ENCODE measurements at places on chromosomes 6 and 20.

- DNase-seq = no peak
Measured at GRCh38 chr6:141587482-141588266, 545.1 kb upstream of the GJE1 start.

DNA sequence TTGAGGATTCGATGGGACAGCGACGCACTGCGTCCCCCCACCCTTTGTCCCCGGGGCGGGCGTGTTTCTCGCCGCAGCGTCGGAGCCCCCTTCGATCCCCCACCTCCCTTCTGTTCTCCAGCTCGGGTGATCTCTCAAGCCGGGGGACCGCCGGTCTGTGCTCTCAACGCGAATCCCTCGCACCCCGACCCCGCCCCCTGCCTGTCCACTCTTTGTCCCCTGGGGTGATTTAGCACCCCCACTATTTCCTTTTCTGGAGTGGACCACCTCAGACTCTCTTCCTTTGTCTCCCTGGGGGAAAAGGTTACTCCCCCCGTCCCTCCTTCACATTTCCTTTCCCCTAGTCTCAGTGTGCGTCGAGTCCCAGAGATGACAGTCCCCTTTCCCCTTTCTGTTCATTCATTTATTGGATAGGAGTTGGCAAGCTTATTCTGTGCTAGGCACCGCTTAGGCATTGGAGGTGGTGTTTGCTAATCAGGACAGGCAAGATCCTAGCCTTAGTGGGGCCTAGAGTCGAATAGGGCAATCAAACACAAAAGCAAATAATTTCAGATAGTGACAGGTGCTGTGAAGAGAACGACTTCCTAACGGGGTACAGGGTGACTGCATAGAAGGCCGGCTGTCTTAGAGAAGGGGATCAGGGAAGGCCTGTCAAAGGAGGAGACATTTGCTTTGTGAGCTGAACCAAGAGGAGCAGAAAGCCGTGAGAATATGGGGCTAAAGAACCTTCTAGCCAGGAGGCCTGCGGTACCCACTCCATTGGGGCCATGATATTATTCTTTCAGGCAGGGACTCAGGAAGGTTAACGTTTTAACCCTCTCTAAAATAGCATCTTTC, 741 bp downstream of the PTPN1 start:
- no peak for DNase-seq

DNA sequence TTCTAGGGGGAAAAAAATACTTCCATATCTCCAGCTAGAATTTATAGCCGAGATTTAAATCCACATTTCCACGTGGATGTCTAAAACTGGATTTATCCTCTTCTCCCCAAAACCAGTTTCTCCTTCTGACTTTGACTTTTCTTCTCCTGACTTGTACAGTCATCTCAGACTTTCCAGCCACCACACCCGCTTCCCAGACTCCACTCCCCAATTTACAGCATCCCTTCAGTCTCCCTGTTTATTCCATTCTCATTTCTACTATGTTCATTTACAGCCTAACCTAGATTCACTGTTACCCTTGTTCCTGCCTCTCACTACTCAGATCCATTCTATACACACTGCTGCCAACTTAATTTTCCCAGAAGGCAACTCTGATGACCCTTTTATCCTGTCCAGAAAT, 224.8 kb downstream of the KHDC1L start:
- DNase-seq = no peak

DNA sequence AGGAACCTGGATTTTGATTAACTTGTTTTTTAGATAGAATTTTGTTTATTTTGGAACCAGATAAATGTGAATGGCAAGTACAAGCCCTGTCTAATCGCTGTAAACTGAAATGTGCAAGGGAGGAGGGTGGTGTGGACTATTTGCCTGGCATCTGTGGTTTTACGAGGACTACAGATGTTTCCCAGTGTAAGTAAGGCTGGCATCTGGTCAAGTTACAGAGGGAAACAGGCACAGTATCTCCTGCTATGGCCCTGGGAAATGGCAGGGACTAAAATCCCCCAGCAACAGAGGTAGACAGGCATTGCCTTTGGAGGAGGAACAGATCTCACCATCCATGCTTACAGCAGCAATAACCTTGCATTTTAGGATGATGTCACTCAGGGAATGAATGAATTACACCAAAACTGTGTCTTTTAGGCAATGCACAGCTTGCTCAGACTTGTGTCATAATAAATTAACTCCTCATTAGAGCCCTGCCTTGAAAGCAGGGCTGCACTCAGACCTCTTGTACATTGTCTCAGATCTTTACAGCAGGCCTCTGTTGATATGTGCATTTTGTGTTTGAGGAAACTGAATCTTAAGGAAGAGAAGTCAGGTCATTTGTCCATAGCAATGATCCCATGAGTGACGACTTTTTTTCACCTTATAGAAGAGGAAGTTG, 96.2 kb downstream of the TCP11 start:
- no peak for DNase-seq
